ENCODE measurements at places on chromosomes 7 and 10.

DNA sequence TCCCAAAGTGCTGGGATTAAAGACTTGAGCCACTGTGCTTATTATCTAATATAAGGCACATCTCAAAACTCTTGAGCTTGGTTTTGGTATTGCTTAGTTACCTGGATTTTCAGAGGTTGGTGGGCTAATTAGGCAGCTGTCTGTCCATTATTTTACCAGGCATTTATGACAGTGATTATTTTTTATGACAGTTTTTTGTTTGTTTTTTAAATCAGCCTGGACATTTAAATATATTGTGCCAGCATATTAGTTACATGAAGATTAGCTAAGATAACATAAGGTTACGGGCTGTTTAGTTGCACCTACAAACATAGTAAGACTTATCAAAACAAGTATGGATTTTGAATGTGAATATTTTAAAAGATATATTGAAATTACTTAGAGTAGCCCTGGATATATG, 2.6 kb upstream of the ZRANB1 start:
- DNase-seq, result no peak

- DNase-seq, result peak; percentile 10
Observed at GRCh38 chr10:118908557-118909256, 120.8 kb upstream of the NANOS1 start.

DNA sequence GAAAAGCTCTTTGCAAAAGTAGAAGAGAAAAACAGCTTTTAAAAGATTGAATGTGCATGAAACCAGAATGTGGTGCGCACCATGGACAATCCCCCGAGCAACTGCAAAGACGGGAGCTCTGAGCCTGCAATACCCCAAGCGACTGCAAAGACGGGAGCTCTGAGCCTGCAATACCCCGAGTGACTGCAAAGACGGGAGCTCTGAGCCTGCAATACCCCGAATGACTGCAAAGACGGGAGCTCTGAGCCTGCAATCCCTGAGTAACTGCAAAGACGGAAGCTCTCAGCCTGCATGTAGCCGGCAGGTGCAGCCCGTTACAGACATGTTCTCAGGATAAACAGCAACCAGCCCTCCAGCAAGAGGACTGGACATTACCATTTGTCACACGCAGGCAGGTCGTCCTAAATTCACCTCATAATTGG, 6.2 kb downstream of the ZNF775 start:
- no peak for DNase-seq

GRCh38 chr7:70646536-70647248, 485.3 kb upstream of the GALNT17 start:
- no peak for DNase-seq

GRCh38 chr10:114448897-114449296, 44.6 kb upstream of the AFAP1L2 start:
- DNase-seq, result no peak

DNA sequence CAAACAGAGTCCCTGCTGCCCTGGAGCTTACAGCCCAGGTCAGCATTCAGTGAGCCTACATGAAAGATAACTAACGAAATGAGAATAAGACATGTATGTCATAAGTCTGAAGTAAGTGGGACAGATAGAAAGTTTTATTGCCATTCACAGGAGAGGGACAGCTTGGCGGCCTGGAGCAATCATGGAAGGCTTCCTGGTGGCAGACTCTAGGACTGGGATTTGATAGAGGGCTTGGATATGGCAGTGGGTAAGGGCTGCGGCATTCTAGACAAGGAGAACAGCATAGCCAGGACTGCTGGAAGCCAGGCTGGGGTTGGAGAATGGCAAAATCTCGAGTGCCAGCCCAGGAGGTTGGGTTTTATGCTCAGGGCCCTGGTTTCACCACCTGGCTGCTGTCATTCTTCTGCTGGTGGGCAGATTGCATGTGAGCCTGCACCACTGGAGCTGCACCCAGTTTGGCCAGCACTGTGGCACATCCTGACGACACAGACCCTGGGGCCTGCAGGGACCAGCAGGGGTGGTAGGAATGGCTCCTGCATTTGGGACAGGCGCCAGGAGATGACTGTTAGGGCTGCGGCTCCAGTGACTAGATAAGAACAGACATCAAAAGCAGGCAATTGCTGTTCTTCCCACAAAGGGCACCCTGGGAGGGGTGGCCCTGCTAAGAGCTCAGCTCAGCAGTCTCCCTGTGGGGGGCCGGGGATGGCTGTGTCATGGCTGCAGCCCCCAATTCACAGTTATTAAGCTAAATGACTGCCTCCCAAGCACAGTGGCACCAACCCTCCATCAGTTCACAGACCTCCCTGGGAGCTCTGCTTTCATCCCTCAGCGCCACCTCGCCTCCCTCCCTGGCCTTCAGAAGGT, 161.1 kb downstream of the RPS24 start:
- DNase-seq, result no peak

- no peak for DNase-seq
Observed at GRCh38 chr10:97012470-97012869, 173.3 kb downstream of the SLIT1 start.

DNA sequence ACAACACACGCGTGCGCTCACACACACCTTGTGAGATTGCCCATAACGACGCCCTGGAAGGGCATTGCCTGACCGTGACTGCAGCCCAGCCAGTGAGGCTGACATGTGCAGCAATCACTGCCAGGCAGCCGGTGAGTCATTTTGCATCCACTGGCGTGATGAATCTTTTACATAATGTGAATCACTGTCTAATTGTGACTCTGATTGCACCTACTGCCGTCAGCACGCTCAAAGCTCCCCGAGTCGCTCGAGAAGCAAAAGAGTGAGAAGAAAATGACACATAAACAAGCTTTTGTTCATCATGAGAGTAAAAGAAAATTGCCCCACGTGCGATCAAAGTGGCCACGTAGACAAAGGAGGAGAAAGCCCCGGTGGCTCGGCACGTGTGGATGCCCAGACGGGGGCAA, 117.4 kb upstream of the PFKP start:
- DNase-seq, result no peak

DNA sequence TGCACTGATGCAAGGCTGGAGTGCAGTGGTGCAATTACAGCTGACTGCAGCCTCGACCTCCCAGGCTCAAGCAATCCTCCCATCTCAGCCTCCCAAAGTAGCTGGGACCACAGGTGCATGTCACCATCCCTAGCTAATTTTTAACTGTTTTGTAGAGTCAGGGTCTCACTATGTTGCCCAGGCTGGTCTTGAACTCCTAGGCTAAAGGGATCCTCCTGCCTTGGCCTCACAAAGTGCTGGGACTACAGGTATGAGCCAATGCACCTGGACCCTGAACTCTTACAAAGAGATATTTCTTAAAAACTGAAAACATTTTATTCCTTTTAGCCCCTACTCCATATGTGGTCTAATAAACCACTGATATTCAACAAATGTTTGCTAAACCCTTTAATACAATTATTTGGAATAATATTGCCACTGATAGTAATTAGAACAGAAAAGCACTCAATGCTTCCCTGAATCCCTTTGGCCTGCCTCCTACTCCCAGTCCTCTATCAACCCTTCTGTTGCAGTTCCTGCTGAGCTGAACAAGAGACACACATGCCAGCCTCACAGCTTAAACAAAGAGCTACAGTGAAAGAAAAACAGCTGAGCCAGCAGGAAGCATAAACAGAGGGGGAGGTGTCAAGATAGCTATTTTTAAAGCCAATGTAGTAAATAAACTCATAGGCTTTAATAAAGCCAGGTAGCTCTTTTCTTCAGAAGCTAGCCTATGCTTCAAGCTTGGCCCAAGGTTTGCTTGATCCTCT, 7.0 kb upstream of the GNAI1 start:
- DNase-seq, result no peak

- DNase-seq, result no peak
Observed at GRCh38 chr7:4265676-4266075, 416.4 kb upstream of the FOXK1 start.

- DNase-seq, result no peak
Observed at GRCh38 chr7:133754708-133755107, 372.4 kb upstream of the LRGUK start.

DNA sequence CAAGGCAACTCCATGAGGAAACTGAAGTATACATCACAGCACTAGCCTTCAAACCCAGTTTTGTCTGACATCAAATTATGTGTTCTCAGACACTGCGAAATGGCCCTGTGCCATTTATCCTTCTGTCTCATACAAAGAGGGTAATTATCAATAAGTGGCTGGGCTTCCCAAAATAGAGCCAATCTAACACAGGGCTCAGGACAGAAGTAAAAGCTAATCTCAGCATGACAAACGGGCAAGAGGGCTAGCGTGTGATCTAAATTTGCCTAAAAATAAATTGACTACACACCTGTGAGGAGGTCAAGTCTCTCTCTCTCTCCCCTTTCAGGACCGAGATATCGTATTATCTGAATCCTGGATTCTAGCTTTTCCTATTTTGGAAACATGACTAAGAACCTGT, 67.2 kb downstream of the DGKB start:
- no peak for DNase-seq

DNA sequence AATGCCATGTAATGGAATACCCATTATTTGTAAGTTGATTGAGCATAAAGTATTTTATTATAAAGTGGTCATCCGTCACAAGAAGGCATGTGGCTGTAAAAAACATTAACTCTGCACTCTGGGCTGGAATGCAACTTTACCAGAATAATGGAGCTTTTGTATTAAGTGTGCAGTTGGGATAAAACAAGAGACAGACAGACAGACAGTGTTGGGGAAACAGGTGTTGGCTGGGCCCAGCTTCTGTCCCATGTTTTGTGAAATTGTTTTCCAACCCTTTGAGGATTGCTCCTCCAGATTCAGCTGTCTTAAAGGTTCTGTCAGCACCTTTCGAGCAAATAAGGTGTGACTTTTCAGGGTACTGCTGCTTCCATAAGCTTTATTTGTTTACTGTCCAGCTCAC, 67.9 kb upstream of the NFKB2 start:
- no peak for DNase-seq

GRCh38 chr7:55545496-55545895, 26.8 kb downstream of the VOPP1 start:
- no peak for DNase-seq

DNA sequence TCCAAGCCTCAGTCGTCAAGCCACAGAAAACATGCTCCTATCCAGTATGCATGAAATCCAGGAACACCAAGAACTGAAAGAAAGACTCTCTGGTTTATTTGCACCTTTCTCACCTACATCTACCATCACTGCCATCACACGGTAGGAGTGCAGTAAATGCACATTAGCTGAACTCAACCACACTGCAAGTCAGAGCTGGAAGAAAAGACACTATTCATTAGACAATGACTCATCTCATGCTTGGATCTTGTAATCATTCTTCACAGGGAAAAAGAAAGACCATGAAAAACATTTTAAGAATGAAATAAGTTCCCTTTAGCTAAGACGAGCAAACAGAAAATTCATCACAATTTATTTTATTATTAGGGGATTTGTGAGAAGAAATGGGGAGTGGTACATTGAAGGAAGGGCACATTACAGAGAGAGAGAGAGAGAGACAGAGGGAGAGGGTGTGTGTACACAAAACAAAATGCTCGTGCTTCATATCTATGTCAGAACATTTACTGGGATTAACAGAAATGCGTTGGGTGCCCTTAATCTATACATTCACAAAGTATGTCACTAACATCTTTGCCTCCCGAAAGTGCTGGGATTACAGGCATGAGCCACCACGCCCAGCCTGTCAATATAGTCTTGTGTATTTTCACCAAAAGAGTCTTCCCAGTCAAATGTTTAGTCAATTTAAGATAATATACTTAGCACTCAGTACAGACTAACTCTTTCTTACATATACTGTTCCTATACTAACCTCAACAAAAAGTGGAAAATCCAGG, 324.9 kb downstream of the PARD3 start:
- DNase-seq, result no peak

- DNase-seq, result no peak
Observed at GRCh38 chr10:126634911-126635310, 35.6 kb downstream of the C10orf90 start.

- no peak for DNase-seq
Observed at GRCh38 chr7:104206841-104207240, 972 bp downstream of the ORC5 start.

DNA sequence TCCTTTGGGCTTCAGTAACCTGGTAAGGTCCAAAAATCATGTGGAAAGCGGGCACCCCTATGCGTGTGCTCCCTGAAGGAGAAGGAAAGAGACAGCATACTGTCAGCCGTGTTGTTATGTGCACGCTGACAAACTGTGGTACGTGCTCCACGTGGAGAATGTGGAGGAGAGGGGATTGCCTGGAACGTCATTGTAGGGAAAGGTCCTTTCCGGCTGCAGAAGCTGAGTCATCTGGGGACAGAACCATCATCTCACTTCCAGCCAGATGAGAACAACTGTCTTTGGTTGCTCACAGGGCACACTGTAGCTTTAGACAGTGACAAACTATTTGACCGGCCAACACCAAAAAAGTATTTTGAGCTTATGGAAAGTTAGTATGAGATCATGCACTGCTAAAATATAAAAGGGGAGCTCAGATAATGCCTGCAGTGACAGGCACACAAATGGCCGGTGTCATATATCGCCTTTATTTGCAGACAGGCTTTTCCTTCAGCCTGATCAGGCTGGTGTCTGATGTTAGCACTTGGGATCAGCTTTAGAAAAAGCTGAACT, 38.8 kb upstream of the GRB10 start:
- no peak for DNase-seq

GRCh38 chr10:102485093-102485784, 17.3 kb downstream of the ACTR1A start:
- DNase-seq, result no peak

GRCh38 chr7:1459920-1460820, 900 bp upstream of the MICALL2 start:
- peak; percentile 56 for DNase-seq

GRCh38 chr10:24518411-24518810, 205.3 kb downstream of the ARHGAP21 start:
- no peak for DNase-seq

DNA sequence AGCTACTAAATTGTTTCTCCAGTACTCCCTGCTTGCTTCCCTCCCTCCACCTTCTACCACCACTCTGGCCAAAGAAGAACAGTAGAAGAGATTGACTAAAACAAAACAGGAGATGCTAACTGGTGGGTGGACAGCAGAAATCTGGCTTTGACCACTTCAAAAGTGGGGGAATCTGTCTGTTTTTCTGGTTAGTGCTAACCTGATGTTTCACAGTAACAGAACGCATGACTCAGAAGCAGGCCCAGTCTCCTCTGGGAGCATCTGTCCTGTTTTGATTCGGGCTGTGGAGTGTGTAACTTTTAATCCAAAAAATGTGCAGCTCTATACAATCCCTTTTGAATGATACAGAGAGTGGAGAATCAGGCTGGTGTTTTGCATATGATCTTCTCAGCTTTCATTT, 32.7 kb upstream of the ZNF438 start:
- DNase-seq, result no peak

DNA sequence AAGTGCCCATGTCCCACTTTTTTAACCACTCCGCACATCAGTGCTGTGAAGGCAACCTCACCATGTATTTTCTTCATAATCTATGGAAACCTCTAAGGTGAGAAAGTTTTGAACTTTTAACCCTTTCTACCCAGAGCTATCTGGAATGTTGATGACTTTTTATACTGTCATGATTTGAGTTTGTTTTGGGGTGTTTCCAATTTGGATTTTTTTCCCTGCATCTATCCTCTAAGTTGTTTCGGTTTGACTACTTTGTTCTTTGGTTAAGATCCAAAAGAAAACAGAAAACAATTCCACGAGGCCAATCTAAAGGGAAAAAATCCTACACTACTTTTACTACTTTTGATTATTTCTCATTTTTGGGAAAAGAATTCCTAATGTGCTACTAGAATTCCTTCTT, 279.7 kb downstream of the USP6NL start:
- DNase-seq, result no peak

Data from amygdala (tissue), 56 donors.